Activated T-cell treated with anti-CD3 and anti-CD28 coated beads, Interleukin-2, amount 50 U/mL, for 72 hours (primary cell): ENCODE measurements at places on chromosomes 4 and X. TPM values are rescaled to one million over a fixed set of nuclear protein-coding genes. Genes with fewer than 3 reads are reported as not detected.

DNA sequence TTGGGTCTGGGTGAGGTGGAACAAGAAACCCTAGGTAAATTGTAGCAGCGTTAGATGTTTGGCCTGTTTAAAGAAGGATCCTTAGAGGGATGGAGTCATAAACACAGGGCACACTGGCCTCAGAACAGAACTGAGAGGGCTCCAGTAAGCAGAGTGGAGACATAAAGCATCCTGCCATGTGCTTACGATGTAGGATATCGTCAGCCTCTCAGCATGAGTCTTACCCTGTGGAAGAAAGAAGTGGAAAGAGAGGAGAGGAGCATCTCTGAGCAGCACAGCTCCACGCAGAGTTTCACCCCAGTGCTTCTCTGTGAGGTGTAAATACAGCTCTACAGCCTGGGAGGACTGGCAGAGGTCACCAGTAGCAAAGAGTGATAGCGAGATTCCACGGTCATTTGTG is 27.8 kb upstream of the SORBS2 start:
- no peaks in the 10 kb centered on the region for H3K27me3 ChIP-seq
- no peaks in the 10 kb centered on the region for H3K36me3 ChIP-seq
- DNase-seq = no peak
- H3K4me3 ChIP-seq = no peak overlapping the region
- no peaks in the 10 kb centered on the region for H3K4me1 ChIP-seq
- no peak overlapping the region for H3K27ac ChIP-seq

DNA sequence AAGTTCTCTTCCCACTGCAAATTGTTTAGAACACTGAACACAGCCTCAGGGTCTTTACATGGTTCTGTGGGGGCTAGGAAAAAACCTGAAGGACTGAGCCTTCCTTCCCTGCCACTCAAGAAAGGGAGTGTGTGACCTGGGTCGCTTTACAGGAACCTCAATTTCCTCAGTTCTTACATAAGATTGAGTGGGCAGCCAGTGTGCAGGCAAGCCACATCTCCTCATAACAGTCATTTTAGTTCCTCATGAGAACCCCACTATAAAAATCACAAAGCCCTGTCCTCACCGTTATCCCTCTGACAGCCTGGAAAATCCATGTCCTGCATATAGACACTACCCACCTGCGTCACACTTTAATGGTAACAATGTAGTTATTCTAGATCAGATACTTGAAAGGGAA is 2.1 kb upstream of the ETDC start:
- DNase-seq = no peak
- H3K4me3 ChIP-seq = no peak overlapping the region
- H3K36me3 ChIP-seq = no peaks in the 10 kb centered on the region
- H3K27ac ChIP-seq = no peak overlapping the region
- no peaks in the 10 kb centered on the region for H3K4me1 ChIP-seq

GRCh38 chrX:41090568-41091238 is 5.5 kb downstream of the USP9X start:
- H3K27me3 ChIP-seq = no peaks in the 10 kb centered on the region
- DNase-seq = no peak
- H3K4me1 ChIP-seq = peaks cover 91% of the 10 kb centered on the region
- H3K27ac ChIP-seq = peak overlapping the region; percentile 34
- H3K36me3 ChIP-seq = peaks cover 21% of the 10 kb centered on the region

GRCh38 chrX:122625821-122626220 is 558.3 kb upstream of the GRIA3 start:
- peaks cover 4% of the 10 kb centered on the region for H3K27me3 ChIP-seq
- H3K36me3 ChIP-seq = no peaks in the 10 kb centered on the region
- H3K4me1 ChIP-seq = no peaks in the 10 kb centered on the region
- H3K27ac ChIP-seq = no peak overlapping the region
- H3K4me3 ChIP-seq = no peak overlapping the region
- DNase-seq = no peak

Gene REPS2
- 0.67 TPM for total RNA-seq

- no peak for DNase-seq
- H3K36me3 ChIP-seq = no peaks in the 10 kb centered on the region
- H3K27ac ChIP-seq = no peak overlapping the region
- no peak overlapping the region for H3K4me3 ChIP-seq
- H3K27me3 ChIP-seq = no peaks in the 10 kb centered on the region
Measured at GRCh38 chr4:5912614-5913019, 19.7 kb upstream of the CRMP1 start.

DNA sequence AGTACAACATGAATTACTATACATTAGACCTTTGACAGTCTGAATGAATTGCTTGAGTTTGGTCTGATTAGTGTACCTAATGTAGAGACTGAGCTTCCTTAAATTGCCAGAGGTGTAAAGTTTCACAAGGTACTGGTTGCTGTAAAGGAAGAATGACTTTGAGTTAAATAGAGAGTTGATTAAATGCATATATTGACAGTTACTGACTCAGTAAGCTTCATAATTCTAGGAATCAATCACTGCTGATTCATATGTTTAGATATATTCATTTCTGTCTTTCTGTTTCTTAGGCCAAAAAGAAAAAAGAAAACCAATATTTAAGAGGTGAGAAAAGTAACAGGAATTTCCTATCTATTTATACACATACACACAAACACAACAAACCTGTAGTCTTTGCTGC is 16.2 kb upstream of the ART3 start:
- H3K27ac ChIP-seq = peak overlapping the region; percentile 93
- H3K4me3 ChIP-seq = peak overlapping the region; percentile 70
- H3K36me3 ChIP-seq = no peaks in the 10 kb centered on the region
- H3K27me3 ChIP-seq = peaks cover 62% of the 10 kb centered on the region
